ENCODE measurements at places on chromosomes 6 and 20.

DNA sequence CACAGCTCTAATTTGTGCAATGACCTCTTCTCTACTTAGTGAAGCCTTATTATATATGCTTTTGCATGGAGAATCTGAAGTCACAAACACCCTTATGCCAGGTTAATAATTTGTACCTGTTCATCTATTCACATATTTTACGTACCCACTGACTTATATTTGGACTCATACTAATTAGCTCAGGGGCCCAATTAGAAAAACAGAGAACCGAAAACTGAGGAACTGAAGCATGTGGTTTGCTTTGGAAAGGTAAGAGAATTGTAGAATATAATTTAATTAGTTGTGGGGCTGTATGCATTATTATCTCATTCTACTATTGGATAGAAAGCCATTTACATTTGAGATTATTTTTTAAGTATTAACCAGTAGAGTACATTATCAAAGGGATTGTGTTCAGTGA lies 805.9 kb upstream of the CITED2 start:
- no peak for DNase-seq

- no peak for DNase-seq
Measured at GRCh38 chr6:36337814-36338213, 1.1 kb upstream of the BNIP5 start.

DNA sequence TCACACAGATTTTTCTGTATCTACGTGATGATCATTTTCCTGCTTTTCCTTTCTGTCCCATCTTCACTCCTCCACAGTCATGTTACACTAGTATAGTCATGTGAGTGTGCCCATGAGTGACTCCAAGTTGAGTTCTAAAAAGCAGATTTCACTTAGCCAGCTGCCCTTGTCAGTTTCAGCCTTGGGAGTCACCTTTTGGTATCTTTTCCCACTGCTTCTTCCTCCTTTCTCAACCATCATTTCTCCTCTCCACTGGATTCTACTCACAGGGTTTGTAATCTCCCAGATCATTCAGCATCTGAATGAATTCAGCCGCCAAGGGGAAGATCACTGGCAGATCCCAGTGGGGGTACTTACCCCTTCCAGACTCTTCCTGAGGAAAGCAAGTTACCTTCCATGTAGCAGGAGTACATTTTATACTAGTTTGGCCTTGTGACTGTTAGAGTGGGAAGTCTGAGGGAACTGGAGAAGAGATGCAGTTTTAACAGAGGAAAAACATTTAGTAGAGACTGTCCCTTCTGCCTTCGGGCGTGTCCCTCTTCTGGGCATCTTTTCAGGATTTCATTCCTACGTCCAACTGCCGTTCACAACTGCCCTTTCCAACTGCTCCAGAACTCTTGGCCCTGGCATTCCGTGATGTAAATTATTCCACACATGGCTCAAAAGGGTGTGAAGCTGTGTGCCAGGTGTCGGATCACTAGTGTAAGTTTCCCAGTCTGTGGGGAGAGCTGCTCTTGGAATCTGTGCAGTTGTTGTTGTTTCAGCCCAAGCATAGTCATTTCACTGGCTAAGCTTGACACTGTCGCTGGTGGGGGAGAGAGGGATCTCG lies 38.9 kb downstream of the BICRAL start:
- DNase-seq: peak; percentile 82

DNA sequence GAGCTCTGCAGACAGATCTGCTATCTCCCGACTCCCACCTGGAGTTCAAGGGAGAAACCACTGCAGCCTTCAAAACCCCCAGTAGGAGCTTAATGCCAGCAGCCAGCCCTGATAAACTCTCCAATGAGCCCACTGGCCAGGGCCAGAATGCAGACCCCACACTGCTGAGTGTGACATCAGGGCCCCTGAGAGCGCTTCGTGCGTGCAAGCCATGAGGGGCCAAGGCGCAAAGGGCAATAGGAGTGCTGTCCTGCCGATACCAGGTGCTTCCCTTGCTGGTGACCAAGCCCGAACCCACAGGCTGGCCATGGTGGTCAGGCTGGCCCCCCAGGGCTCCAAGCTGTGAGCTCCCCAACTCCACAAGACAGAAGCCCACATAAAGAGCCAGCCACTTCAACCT lies 33.2 kb upstream of the CST7 start:
- DNase-seq: no peak

GRCh38 chr20:44388466-44389023 lies 33.0 kb downstream of the HNF4A start:
- DNase-seq: peak; percentile 61

GRCh38 chr6:16827627-16828026 lies 66.4 kb upstream of the ATXN1 start:
- no peak for DNase-seq

- DNase-seq: no peak
Measured at GRCh38 chr20:59631751-59632540, 27.6 kb downstream of the PHACTR3 start.

DNA sequence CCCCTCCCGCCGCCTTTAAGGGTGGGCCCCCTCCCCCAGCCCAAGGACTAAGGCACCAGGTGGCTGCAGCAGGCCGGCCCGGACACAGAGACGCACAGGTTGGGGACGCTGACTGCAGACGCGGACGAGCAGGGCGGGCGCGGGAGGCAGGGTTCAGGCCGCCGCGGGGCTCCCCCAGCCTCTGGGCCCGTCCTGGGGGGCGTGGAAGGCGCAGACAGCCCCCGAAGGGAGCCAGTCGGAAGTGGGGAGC lies 9.3 kb downstream of the DUSP15 start:
- DNase-seq: no peak

GRCh38 chr6:137514418-137514817 lies 20.2 kb upstream of the OLIG3 start:
- no peak for DNase-seq

DNA sequence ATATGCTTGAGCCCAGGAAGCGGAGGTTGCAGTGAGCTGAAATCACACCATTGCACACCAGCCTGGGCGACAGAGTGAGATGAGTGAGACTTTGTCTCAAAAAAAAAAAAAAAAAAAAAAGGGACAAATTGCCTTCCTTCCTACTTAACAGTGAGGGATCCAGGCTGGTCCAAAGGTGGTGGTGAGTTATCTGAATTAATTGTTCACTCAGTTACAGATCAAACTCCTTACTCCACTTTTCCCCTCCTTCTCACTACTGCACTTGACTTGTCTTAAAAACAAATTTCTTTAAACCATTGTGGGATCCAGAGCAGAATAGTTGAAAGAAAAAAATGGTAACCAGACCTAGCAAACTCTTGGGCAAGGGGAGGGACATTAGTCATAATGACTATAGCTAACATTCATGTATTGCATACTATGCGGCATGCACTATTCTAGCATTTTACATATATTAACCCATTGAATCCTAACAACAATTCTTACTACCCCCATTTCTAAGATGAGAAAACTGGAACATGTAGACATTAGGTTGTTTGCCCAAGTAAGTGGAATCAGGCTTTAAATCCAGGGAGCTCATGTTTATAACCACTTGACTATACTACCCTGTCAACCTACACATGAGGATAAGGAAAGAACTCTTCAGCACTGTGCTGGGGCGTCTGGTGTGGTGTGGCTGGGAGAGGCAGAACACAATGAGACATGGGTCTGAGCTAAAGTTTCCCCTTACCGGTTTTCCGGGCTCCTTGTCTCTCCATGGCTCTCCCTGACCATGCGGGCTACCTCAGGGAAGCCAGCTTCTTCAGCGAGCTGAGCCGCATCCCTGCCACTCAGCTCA lies 1.5 kb downstream of the GPANK1 start:
- DNase-seq: no peak

GRCh38 chr6:89509777-89510281 lies 76.9 kb downstream of the ANKRD6 start:
- no peak for DNase-seq

DNA sequence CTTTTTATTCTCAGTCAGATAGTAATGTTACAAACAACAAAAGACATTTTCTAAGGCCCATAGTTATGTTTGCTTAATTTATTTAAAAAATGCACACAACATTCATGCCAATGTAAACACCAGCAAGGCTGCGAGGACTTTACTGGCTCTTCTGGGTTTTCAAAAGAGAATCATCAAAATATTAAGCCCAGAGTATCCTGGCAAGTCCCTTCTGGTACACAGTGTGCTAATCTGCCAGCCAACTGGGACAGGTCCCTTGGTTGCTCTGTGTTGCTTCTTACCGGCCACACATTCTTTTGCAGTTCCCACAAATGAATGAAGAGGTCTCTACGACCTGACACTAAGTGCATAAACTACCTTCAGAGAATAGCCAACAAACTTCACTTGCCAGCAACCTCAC lies 42.6 kb upstream of the SPDEF start:
- no peak for DNase-seq

DNA sequence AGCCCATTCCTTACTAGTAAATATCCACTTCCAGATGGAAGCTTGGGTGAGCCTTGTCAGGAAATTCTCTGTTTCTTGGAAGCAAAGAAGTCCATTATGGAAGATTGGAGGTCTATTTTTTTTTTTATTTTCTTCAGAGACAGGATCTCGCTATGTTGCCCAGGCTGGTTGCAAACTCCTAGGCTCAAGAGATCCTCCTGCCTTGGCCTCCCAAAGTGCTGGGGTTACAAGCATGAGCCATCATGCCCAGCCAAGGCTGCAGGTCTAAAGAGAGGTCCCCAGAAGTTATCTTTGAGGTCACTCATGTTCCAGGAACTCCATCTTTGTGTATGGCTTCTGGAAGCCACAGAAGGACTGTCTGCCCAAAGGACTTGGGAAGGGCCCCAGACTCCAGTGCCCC lies 255.3 kb downstream of the LY86 start:
- no peak for DNase-seq

DNA sequence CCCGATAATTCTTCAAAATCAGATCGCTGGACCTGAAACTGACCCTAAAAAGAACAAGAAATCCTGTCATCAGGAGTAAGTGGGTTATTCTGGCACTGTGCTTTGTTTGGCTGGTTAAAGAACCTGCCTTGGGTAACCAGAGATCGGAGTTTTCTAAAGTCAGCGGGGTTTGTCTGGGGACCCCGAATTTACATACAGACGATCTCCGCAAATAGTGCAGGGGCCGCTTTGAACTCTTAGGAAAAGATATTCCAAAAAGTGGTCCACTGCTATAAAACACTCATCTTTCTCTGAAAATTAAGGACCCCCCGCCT lies 33.0 kb upstream of the BTN3A2 start:
- no peak for DNase-seq

- no peak for DNase-seq
Measured at GRCh38 chr20:6979621-6980020, 212.1 kb downstream of the BMP2 start.
